Immature natural killer cell (primary cell): ENCODE measurements at places on chromosomes 12 and 14. TPM values are rescaled to one million over a fixed set of nuclear protein-coding genes. Genes with fewer than 3 reads are reported as not detected.

GRCh38 chr12:58386136-58386535 is 444.8 kb downstream of the ATP23 start:
- no peak overlapping the region for H3K27ac ChIP-seq
- H3K27me3 ChIP-seq: no peaks in the 10 kb centered on the region
- no peak for DNase-seq
- no peak overlapping the region for H3K4me3 ChIP-seq

GRCh38 chr12:10163084-10163483 is 8.8 kb downstream of the OLR1 start:
- no peaks in the 10 kb centered on the region for H3K36me3 ChIP-seq
- H3K27me3 ChIP-seq: peaks cover 11% of the 10 kb centered on the region
- no peak overlapping the region for H3K27ac ChIP-seq
- no peaks in the 10 kb centered on the region for H3K4me1 ChIP-seq
- DNase-seq: no peak

DNA sequence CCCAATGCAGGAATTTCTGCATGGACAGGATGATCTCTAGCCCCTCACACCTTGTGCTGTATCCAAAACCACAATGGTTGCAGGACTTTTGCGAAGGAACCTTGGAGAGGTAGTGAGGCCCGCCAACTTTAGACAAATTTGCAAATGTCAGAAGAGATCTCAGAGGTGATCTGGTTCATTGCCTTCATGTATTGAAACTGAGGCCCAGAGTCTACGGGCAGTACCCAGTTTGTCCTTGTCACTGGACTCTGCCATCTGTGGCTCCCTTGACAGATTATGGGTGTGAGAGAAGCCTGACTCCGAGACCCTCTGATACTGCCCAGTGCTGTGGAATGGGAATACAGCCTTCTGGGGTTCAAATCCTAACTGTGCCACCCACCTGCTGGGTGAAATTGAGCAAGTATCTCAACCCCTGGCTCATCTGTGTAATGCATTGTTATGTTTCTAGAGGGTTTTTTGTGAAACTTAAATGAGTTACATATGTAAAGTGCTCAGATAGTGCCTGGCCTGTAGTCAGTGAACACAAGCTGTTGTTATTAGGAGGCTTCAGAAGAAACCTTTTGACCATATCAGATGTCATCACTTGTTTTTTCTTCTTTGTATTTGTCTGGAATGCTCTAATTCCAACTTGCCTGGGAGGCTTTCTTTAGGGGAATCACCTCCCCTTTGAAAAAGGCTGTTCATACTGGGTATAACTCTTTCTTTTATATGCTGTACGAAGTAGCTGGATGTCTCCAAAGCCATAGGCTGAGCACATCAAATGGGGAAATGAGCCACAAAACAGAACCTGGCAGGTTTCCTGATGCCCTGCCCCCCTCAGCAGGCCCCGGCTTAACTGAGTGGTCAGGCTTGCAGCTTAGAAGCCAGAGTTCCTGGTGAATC is 71.4 kb upstream of the SRSF5 start:
- no peaks in the 10 kb centered on the region for H3K36me3 ChIP-seq
- H3K27me3 ChIP-seq: peaks cover 4% of the 10 kb centered on the region
- no peak for DNase-seq
- H3K27ac ChIP-seq: peak overlapping the region; percentile 79
- peaks cover 93% of the 10 kb centered on the region for H3K4me1 ChIP-seq
- H3K4me3 ChIP-seq: peak overlapping the region; percentile 34

DNA sequence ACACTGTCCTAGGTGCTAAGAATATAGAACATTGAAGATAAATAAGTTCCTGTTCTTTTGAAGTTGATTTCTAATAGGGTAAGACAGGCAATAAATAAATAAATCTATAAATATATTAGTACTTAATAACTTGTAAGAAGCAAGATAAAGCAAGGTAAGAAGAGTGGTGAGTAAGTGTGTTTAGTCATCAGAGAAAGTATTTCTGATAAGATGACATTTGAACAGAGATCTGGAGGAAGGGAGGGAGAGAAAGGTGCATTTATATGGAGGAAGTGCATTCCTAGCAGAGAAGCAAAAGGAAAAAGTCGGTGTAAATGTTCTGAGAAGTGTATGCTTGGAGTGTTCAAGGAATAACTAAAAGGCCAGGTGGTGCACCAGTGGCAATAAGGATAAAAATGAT is 184.4 kb upstream of the GRIP1 start:
- H3K27ac ChIP-seq: no peak overlapping the region
- H3K27me3 ChIP-seq: peaks cover 3% of the 10 kb centered on the region
- no peaks in the 10 kb centered on the region for H3K36me3 ChIP-seq
- DNase-seq: no peak
- no peak overlapping the region for H3K4me3 ChIP-seq
- peaks cover 17% of the 10 kb centered on the region for H3K4me1 ChIP-seq

The AQP6 gene
- not detected for polyA plus RNA-seq

DNA sequence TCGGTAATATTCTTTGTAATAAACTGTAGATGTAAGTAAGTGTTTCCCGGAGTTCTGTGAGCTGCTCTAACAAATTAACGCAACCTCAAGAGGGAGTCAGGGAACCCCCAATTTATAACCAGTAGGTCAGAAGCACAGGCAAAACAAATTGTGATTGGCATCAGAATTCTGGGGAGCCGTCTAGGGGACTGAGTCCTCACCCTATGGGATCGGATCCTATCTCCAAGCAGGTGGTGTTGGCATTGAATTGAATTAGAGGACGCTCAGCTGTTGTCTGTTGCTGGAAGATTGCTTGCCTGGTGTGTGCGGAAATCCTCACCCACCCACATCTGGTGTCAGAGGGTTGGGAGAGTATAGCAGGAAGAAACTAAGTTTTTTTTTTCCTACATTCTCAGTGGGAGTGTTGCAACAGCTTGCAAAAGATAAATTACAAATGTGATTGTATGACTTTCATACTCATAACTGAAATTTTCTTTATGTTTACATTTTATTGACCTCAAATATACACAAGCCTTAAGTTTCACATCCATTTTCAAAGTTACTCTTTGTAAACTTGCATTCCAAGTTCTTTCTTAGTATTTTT is 5.5 kb downstream of the TMEM52B start:
- no peak overlapping the region for H3K27ac ChIP-seq
- peaks cover 17% of the 10 kb centered on the region for H3K27me3 ChIP-seq
- no peak for DNase-seq
- H3K36me3 ChIP-seq: no peaks in the 10 kb centered on the region

The GDF3 gene
- polyA plus RNA-seq: not detected

DNA sequence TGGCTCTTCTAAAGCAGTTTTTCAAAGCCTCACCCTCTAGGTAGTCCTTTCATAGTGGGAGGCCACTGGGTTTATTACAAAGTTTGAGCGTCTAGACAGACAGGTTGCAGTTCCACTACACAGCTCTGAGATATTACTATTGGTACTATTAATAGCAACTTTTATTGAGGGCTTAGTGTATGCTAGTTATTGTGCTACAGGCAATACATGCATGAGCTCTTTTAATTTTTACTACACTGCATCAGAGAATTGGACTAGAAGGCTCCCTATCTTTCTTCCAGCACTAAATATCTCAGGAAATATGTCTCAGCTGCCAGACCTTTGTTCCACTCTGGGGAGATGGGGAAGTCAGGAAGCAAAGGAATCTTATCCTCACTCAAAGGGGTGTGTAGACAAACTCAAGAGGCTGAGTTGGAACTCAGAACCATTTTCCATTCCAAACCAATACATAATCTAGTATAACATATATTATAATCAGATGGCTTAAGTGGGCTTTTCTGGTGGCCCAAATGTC is 161.8 kb upstream of the SLC38A2 start:
- H3K27ac ChIP-seq: no peak overlapping the region
- H3K4me3 ChIP-seq: no peak overlapping the region
- no peak for DNase-seq

GRCh38 chr14:28651148-28651547 is 115.4 kb upstream of the FOXG1 start:
- H3K36me3 ChIP-seq: no peaks in the 10 kb centered on the region
- no peak overlapping the region for H3K27ac ChIP-seq
- no peaks in the 10 kb centered on the region for H3K4me1 ChIP-seq
- no peak overlapping the region for H3K4me3 ChIP-seq

DNA sequence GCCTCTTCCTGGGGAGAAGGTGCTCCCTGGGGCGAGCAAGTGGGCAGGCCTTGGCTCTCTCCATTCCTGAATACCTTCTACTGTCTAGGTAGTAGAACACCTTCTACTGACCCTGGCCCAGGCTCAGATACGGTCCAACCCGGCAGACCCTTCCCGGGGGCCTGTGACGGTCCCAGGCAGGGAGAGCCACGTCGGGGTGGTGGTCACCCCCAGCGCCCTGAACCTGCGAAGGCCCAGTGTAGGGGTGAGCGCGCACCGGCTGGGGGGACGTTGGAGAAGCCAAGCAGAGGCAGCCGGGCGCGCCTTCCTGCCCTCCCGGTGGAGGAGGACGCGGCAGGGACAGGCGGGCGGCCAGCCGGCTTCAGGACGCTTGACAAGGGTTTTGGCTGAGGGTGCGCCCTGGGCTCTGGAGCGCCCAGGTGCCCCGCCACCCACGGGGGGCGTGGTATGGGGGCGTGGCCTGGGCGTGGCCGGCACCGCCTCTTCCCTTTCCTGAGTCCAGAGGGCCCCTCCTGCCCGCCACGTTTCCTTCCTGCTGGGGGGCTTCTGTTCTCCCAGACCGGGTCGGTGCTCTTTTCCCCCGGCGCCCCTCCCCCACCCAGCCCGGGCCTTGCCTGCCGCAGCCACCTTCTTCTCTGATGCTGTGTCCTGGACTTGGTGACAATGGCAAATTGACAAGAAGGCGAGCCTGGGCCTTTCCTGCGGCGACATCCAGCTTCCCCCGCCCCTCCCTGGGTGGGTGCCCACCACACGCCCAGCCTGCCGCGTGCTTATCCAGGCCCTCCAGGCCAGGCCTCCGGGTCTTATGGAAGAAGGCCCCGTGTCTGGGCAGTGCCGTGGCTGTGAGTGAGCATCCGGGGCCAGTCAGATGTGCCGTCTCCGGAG is 24.5 kb upstream of the PPP1R13B start:
- no peaks in the 10 kb centered on the region for H3K36me3 ChIP-seq
- peaks cover 3% of the 10 kb centered on the region for H3K27me3 ChIP-seq
- no peak overlapping the region for H3K27ac ChIP-seq

GRCh38 chr12:7219599-7220243 is 30.2 kb downstream of the PEX5 start:
- DNase-seq: peak; percentile 69
- H3K4me1 ChIP-seq: no peaks in the 10 kb centered on the region
- H3K36me3 ChIP-seq: no peaks in the 10 kb centered on the region
- no peaks in the 10 kb centered on the region for H3K27me3 ChIP-seq

DNA sequence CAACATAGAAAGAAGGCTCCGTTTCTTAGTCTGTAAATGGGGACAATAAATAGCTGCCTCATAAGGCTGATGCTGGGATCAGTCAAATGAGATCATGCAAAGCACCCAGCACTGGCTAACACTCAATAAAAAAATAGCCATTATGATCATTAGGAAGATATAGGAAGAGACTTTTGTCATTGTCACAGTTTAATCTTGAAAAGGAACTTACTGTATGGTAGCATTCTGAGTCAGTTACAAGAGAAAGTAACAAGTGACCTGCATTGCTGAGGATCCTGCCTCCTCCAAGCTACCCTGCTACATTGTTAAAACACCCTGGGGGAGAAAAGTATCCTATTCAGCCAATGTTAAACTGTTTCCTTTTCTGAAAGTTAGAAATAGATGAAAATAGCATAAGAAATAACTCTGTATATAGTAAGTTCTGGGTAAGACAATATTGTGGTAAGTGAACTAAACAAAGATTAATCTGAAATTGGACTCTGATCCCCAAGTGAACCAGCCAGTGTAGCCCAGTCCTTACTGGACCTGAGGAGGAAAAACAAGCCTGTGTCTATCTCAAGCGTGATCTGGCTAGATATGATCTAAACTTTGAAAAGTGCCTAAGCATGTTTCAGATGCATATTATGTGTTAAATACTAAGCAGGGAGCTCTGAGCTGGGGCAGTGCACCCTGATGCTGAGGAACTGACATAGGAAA is 3.6 kb upstream of the NUDT4 start:
- H3K4me3 ChIP-seq: no peak overlapping the region
- H3K27ac ChIP-seq: no peak overlapping the region
- peaks cover 10% of the 10 kb centered on the region for H3K4me1 ChIP-seq
- H3K36me3 ChIP-seq: no peaks in the 10 kb centered on the region
- no peak for DNase-seq

The GARIN6 gene
- polyA plus RNA-seq: not detected

GRCh38 chr12:80862531-80862930 is 75.2 kb downstream of the LIN7A start:
- H3K27ac ChIP-seq: no peak overlapping the region

The SLC22A17 gene
- not detected for polyA plus RNA-seq

The RNASE3 gene
- not detected for polyA plus RNA-seq

DNA sequence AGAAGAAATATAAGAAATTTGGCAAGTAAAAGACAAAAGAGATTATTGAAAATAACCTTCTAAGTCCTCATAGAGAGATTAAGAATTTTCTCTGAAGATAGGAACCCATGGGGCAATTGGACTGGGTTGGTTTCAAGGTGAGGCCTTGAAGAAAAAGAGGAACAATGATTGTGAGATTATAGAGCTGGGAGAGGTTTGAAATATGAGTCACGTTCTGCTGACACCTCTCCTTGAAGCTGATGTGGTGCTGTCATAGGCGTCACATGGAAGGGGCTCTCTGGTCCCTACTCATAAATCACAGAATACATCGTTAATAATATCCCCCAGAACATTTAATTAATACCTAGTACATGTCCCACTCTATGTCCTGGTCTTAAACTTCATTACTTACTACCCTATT is 227.6 kb upstream of the PDE3A start:
- H3K36me3 ChIP-seq: no peaks in the 10 kb centered on the region
- H3K27me3 ChIP-seq: no peaks in the 10 kb centered on the region
- no peak overlapping the region for H3K4me3 ChIP-seq

GRCh38 chr12:44780221-44780790 is 95.8 kb downstream of the NELL2 start:
- H3K4me1 ChIP-seq: no peaks in the 10 kb centered on the region
- no peak overlapping the region for H3K4me3 ChIP-seq
- no peaks in the 10 kb centered on the region for H3K27me3 ChIP-seq
- H3K27ac ChIP-seq: no peak overlapping the region

GRCh38 chr14:42112108-42112507 is 505.4 kb downstream of the LRFN5 start:
- no peak overlapping the region for H3K4me3 ChIP-seq
- no peak overlapping the region for H3K27ac ChIP-seq
- no peaks in the 10 kb centered on the region for H3K36me3 ChIP-seq
- no peaks in the 10 kb centered on the region for H3K27me3 ChIP-seq
- no peaks in the 10 kb centered on the region for H3K4me1 ChIP-seq

The SSTR1 gene
- polyA plus RNA-seq: not detected

GRCh38 chr12:124774054-124774461 is 89.6 kb downstream of the SCARB1 start:
- H3K36me3 ChIP-seq: no peaks in the 10 kb centered on the region
- no peaks in the 10 kb centered on the region for H3K27me3 ChIP-seq
- DNase-seq: no peak
- H3K4me3 ChIP-seq: peak overlapping the region; percentile 80

The SPIC gene
- polyA plus RNA-seq: not detected
